ENCODE measurements at places on chromosomes 13 and 19.

DNA sequence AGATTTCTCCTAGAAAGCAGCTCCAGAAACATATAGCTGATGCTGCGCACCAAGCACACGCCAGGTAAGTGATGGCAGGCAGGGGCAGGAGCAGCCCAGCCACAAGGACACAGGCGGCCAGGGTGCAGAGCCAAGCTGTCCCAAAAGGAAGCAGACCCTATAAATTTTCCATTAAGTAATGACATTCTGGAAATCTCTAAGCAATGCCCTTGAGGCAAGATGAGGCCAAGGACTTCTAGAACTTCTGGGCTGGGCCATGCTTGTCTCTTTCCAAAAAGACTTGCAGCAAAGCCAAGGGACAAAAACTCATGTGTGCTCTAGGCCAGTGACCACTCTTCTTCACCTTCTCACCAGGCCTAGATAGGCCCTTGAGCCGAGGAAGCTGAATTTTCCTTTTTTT is 42.2 kb upstream of the EPHX3 start:
- DNase-seq: no peak

GRCh38 chr19:38172001-38172400 is 52.0 kb downstream of the DPF1 start:
- DNase-seq: no peak

DNA sequence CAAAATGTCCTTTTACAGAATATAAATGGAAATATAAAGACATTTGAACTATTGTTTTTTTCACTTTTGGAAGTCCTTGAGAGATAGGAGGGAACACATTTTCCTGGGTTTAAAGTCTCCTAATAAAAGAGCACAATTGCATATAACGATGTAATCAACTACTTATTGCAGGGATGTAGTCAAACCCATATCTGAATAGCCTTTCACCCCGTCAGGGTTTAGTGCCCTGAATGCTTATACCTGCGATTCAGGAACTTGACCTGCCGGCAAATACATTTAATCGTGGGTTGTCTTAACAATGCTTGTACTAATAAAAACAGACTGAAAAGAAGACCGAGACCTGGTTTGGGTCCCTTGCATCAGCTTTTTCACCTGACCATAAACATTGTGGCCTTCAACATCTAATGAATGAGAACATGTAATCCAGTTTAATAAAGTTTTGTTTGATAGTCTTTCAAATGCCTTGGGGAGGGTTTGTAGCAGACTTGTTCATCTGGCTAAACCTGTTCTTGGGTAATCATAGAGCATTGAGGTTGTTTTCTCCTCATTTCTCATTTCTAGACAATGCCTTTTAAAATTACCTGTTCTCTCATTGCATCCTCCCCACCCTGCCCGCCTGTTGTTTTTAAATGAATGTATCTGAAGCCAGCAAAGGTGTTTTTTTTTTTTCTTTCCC is 7.0 kb downstream of the KLF5 start:
- no peak for DNase-seq

DNA sequence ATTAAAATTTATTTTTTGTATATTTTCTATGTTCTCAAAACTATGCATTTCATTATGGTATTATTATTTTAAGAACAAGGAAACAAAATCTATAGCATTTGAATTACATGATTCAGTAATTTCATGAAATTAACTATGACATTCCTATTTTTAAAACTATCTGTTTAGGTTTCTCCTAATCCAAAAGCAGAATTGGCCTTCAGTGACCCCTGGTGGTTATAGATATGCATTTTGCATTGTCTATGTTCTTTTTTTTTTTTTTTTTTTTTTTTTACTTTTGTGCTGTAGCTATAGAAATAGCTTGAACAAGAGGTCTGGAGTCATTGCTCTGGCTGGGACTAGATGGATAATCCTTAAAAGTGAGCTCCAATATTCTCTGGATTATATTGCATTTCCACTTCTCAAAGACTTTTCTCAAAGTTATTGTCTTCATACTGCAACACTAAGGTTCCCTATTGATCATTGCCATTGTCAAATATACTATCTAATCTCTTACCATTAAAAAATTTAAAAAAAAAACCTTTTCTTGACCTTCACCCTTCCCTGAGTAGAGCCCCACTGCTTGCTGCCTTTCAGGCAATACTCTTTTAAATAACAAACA is 15.9 kb upstream of the DNAJC3 start:
- no peak for DNase-seq

- DNase-seq: no peak
Measured at GRCh38 chr13:93416736-93417355, 190.2 kb downstream of the GPC6 start.

DNA sequence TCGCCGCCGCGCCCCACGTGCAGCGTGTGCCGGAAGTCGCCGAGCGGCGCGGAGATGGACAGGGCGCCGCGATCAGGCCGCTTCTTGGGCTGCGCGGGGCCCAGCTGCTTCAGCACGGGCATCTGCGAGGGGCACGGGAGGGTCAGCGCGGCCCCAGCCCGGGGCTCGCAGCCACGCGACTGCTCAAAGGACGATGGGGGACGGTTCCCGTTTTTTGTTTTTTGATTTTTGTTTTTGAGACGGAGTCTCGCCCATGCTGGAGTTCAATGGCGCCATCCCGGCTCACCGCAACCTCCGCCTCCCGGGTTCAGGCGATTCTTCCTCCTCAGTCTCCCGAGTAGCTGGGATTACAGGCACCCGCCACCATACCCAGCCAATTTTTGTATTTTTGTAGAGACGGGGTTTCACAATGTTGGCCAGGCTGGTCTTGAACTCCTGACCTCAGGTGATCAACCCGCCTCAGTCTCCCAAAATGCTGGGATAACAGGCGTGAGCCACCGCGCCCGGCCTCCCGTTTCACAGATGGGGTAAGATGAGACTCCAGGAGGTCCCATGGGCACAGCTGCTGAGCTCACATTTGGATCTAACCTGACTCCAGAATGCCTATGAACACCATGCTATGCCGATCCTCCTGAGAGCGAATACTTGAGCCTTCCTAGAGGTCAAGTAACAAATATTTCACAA is 2.0 kb upstream of the LENG9 start:
- DNase-seq: no peak

DNA sequence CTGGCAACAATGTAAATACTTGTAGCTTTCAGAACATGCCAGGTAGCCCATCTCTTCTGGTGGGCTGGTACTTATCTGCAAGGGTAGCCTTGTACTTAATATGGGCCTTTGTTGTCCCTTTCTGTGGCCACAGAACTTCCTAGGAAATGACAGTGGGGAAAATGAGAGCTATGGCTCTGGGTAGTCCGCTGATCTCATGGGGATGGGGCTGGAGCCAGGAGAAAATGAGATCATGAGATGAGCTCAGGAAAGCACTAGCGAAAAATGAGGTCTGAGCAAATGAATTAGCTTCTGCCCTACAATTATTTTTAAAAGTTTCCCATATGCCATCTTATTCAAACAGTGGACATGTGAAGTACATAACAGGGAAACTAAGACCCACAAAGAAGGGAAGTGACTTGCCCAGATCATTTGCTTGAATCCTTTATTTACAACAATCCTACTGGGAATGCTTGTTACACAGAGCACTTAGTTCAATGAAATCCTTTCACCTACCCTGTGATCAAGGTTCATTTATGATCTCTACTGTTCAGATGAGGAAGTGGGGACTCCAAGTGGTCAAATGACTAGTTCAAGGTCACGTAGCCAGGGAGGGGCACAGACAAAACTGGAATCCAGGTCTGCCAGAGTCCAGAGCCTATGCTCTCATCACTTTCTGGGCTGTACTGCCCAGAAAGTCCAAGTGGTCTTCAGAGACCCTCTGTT is 87.1 kb downstream of the PTPRS start:
- DNase-seq: no peak

- DNase-seq: no peak
Measured at GRCh38 chr13:109844396-109844795, 58.0 kb upstream of the IRS2 start.

DNA sequence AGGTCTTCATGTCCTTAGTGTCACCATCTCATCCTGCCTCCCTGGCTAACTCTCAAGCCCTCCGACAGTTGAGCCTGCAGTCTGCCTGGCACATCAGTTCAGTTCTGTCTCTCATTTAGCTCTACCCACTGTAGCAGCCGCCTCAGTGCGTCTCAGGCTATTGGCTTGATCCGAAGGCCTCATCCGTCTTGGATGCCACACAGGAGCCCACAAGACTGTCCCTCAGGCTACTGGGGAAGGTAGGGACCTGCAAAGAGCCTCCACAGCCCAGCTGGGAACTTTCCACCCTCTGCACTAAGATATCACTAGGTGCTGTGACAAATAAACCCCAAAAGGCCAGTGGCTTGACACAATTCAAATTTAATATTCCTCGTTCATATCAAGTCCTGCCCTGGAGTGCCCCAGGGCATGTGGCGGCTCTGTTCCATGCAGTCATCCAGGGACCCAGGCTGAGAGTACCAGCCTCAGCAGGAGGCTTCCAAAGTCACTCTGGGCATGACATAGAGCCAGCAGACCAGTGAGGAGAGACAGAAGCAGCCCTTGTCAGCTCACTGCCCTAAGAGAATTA is 5.7 kb downstream of the VSTM2B start:
- no peak for DNase-seq

GRCh38 chr19:10454267-10454666 is 33.9 kb downstream of the PDE4A start:
- DNase-seq: no peak

DNA sequence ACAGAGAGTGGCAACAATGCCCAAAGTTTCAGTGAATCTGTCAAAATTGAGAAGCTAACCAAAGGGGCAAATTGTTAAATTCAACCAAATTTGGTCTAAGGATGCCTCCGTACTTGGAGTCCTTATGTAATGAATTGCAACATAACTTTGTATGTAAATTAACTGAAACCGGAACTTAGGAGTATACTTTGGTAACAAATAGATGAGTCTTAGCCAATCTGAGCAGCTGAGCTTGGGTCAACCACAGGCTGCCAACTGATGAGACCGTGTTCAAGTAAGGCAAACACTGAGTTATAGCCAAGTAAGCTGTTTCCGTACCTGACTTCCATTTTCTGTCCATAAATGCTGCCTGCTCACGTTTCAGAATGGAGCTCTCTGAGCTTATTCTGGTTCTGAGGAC is 5.3 kb downstream of the VWA8 start:
- DNase-seq: peak; percentile 96

GRCh38 chr13:48295271-48295670 is 8.3 kb upstream of the RB1 start:
- no peak for DNase-seq

- DNase-seq: no peak
Measured at GRCh38 chr19:46993622-46994021, 26.0 kb upstream of the NPAS1 start.

GRCh38 chr19:12485052-12485416 is 418 bp upstream of the ZNF709 start:
- DNase-seq: no peak

- no peak for DNase-seq
Measured at GRCh38 chr13:97582170-97582569, 148.2 kb downstream of the RAP2A start.

DNA sequence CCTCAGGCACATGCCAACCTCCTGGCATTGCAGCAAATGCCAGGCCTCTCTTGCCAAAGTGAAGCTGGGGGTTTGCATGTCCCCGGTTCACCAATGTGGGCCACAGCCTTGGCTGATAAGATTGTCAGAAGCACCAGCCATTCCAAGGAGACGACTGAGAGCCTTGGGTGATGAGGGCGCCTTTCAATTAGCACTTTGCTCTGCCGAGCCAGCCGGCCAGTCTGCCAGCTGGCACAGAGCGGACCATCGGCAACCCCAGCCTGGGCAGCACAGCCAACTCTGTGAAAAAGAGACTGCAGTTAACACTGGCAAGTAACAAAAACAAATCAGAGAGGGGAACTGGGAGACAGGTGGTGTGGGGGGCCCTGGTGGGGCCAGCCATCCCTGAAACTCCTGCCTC is 67.3 kb downstream of the EFNB2 start:
- DNase-seq: no peak

- DNase-seq: no peak
Measured at GRCh38 chr13:48731957-48732569, 78.3 kb downstream of the CYSLTR2 start.

- DNase-seq: no peak
Measured at GRCh38 chr19:32330213-32330857, 15.1 kb upstream of the ZNF507 start.

DNA sequence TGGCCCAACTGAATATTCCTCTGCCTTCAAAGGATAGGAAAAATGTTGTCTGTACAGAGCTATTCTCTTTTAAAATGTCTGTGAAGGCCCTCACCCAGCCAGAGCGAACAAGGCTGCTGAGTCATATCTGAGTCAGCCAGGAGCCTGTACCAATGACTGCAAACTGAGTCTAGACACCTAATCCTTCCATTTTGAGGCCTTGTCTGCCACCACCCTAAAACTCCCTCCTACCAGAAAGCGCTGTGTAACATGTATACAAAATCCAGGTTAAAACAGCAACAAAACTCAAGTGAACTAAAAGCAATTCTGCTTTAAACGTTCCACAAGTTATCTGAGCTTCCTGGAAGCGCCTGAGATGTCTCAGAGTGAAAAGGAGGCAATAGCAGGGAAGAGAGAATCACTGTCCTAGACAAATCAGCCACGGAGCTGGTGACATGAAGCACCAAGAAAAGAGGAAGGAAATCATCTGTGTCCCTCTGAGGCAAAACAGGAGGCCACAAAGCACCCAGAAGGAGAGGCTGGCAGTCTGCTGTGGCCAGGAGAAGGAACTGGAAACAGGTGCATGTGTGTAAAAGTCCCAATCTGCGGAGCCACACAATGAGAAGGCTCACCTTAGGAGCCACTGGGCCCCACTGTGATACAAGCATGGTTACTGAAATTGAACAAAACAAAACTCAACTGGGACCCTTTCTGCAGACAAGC is 10.2 kb downstream of the DHRS12 start:
- DNase-seq: peak; percentile 56

DNA sequence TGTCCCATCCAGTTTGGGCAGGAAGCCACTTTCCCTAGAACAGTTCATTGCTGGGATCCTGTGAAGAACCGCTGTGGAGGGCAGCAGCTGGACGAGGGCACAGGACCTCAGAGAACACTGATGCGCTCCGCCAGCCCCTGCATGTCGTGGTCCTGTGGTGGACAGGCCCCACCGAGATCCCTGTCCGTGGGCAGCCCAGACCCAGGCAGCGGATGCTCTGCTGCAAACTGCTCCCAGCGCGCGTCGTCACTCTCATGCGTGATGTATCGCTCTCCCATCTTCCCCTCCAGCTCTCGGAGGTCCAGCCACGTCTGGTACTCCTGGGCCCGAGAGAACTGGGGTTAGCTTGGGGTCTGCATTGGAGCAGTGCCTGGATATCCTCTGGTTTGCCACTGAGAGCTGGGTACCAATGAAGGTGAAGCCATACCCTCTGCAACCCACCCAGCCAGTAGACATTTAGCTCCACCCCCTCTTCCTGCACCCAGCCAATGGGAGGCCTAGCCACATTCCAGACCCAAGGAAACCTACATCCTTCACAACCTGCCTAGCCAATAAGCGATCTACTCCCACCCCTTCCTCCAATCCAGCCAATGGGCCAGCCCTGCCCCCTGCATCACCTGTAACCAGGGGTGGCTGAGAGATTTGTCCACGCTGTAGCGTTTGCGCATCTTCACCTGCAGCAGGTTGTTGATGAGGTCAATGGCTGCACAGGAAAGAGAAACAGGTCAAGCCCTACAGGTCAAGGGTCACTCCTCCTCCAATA is 13.6 kb upstream of the DACT3 start:
- DNase-seq: no peak

Measured in SIG-M5 (cell line).